T1000 (cell line): ENCODE measurements at places on chromosomes 7 and 10.

DNA sequence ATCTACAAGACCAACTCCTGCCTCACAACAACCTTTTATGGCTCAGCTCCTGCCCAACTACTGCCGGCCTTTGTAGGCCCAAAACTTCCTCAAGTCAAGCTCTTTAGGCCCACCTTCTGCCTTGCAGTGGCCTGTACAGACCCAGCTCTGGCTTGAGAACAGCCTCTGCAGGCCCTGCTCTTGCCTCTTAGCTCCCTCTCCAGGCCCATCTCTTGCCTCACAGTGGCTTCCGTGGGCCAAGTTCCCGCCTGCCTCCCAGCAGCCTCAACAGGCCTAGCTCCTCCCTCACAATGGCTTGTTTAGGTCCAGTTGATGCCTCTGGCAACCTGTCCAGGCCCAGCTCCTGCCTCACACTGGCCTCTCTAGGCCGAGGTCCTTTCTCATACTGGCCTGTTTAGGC lies 32.4 kb upstream of the VKORC1L1 start:
- DNase-seq = no peak

- no peak for DNase-seq
Measured at GRCh38 chr7:12117170-12117569, 93.9 kb upstream of the TMEM106B start.

DNA sequence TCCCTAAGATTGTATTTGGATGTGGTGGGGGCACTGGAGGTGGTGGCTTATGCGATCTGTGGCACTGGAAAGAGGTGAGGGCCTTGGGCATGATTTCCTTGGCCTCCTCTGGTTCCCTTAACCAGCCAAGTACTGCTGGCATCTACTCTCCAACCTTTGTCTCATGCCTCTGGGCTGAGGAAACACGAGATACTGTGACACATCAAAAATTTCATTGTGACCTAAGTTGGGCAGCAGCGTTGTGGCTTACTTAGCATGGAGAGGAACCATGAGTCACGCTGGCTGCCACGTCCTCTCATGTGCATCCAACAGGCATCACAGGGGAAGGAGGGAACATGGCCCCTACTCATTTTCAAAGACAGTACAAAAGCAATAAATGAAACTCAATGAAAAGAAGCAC lies 29.7 kb upstream of the GSDME start:
- peak; percentile 67 for DNase-seq

DNA sequence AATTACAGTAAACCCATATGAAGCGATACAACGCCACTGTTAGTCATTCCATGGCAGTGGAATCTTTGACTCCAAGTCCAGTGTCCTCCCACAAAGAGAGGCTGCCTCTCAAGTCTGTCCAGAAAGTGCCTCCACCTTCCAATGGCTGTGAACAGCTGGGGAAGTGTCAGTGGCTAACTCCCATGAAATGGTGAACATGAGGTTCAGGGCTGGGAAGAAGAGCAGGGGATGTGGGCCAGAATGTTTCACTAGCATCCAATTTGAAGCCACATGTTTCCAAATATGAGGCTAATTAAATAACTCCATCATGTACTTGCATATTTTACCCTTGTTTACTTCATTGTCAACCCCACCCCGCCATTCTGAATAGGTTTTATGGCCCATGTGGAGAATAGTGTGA lies 53.1 kb upstream of the CHST15 start:
- no peak for DNase-seq

GRCh38 chr7:148803094-148803493 lies 81.0 kb downstream of the EZH2 start:
- DNase-seq = no peak

GRCh38 chr10:70917226-70917625 lies 28.9 kb upstream of the PCBD1 start:
- no peak for DNase-seq

DNA sequence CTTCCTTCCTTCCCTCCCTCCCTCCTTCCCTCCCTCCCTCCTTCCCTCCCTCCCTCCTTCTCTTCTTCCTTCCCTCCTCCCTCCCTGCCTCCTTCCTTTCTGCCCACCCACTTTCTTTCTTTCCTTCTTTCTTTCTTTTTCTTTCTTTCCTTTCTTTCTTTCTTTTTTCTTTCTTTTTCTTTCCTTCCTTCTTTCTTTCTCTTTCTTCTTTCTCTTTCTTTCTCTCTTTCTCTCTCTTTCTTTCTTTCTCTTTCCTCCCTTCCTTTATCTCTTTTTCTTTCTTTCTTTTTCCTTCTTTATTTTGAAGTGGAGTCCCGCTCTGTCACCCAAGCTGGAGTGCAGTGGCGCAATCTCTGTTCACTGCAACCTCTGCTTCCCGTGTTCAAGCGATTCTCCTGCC lies 33.7 kb upstream of the GTF2IRD1 start:
- DNase-seq = no peak

GRCh38 chr10:125148528-125148927 lies 11.8 kb downstream of the CTBP2 start:
- DNase-seq = no peak

DNA sequence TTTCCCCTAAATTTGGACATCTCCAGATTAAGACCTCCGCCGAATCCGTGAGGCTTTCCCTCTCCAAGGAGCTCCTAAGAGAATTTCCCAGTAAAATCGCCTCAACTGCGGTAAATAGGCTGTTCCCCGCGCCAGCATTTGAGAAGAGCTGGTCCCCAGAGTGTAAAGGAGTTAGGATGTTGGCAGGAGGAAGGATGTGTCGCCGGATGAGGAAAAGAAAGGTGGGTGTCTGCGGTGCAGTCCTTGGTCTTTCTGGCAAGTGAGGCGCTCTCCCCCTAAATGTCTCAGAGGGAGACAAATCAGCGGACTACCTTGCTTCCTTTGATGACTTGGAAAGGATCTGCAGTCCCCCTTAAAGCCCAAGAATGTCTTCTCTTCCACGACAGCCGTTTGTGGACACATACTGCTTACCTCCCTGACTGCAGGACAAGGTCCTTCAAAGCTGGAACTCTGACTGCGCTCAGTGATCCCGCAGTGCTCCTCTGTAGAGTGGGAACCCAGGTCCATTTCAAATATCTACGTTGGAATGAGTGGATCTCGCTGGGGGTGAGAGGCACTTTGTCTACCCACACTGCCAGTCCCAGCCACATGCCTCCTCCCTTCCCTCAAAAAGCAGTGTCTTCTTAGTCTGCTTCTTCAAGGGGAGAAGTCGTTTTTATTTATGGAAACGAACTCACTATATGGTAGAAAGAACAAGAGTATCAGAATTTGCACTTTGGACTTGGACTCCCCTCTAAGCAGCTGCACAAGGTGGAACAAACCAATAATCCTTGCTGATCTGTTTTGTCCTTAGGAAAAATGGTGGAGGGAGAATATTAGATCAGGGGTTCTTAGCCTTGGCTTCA lies 1.1 kb upstream of the DLG5 start:
- DNase-seq = no peak

- no peak for DNase-seq
Measured at GRCh38 chr10:126060261-126060931, 164.0 kb downstream of the FANK1 start.

DNA sequence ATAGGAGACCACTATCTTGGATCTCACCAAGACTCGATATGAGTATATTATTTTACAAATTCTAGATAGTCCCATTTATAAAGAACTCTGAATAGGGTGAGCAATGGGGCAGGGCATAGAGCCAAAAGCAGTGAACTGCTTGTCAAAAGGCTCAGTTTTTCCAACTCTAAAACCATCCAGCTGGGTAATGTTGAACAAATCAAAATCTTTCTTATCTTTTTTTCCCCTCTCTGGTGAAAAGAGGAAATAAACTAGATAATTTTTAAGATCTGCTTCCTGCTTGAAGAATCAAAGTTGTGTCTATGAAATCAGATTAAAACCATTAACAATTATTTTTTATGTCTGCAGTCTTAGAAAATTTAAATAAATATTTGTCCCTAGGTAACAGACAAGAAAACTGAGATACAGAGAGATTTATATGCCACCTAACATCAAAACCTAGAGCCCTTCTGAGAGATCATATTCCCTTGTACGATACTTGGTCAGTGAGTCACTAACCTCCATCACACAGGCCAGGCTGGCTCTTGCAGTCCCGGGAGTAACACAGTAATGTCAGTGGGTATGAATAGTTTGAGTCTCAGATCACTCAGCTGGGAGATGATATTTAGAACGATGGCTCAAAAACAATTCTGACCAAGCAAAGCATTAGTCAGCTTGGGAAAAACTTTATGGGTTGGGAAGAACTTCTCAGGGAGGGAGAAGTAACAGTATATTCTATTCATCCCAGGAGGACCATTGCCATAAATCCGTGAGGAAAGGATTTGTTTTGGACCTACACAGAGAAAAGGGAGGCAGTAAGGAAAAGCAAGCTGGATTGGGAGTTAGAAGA lies 178.8 kb downstream of the REEP3 start:
- DNase-seq = peak; percentile 76

DNA sequence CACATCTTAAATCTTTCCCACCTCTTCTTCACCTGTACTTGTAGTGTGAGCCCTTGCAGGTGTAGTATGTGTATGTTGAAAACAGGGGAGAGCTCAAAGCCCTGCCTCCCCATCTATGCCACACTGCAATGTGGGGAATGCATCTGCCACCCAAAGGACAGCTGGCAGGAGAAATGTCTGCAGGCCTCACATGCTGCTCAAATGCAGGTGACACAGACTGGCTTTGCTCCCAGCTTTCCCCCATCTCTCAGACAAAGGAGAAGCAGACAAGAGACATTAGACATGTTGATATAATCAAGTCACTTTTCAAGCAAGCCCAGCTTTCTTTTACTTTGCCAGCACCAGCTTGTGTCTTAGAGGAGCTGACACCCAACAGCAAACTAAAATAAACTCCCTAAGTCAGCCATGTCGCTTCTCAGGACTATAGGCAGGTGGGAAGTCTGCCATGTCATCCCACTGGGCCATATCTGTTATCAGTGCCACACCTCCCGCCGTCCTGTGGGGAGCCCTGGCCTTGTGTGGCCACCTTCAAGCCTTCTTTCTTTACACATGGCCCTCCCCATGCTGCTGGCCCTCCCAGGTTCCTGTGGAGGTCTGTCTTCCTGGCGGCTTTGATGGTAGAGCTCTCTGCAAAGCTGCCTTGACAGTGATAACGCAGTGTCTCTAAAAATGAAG lies 102.1 kb downstream of the CXCL12 start:
- no peak for DNase-seq

GRCh38 chr10:127447197-127447596 lies 101.9 kb upstream of the NPS start:
- DNase-seq = no peak

- no peak for DNase-seq
Measured at GRCh38 chr7:101901661-101902491, 84.5 kb downstream of the CUX1 start.

- DNase-seq = no peak
Measured at GRCh38 chr7:89385411-89385810, 589.9 kb upstream of the TEX47 start.
